ENCODE measurements at places on chromosomes 1 and 21.

DNA sequence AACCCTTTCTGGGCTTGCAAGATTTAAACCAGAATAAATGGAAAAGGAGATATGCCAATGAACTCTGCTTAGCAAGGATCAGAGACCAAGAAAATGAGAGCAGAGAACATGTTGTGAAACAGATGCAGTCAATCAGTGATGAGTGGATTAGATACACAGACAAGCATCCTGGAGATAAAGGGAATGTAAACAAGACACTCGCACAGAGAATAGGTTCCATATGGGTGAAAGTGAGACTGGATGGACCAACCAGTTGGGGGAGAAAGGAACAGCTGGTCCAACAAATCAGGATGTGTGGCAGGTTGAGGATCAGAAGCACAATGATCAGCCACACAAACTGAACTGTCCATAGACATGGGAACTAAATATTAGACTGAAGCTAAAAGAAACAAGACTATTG is 338.2 kb downstream of the ASTN1 start:
- no peak for DNase-seq

DNA sequence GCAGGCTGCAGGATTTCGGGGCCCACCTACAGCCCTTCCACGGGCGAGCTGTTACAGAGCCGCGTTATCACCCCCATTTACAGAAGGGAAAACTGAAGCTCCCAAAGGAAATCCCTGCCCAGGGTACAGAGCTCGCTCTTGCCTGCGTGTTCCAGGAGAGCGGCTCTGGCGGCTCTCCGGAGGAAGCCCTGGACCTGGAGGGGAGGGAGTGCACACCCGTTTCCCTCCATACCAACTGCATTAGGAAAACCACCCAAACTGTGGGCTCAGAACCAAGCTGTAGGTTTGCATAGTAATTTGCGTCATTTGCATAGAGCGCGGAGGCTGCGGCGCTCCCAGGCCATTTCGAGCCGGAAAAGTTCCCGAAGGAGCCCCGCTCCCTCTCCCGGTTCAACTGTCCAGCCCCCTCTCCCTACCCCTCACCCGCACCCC is 24.7 kb upstream of the ADGRB2 start:
- peak; percentile 76 for DNase-seq

DNA sequence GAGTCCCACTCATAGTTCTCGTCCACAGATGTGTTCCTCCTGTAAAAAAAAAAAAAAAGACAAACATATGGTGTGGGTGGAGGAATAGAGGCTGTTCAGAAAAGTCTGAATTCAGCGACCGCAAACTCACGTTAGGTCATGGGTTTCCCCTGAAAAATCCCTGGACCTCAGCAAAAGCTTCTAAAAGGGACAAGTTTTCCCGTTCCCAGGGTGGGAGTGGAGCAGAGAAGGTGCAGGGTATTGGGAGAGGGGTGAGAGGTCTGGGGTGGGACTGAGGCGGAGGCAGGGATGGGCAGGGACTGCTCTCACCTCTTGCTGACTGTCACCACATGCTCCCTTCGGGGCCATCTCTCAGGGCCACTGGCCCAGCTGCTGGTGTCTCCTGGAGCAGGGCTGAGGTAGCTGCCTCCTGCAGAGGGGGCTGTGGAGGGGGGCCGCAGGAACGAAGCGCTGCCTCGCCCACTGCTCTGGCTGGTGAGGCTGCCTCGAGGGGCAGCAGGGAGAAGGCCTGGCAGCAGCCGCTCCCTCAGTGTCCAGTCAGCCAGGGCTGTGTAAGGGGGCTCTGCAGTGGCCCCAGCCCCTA is 2.6 kb upstream of the TAGLN2 start:
- DNase-seq = no peak

GRCh38 chr1:208524376-208524775 is 280.2 kb upstream of the PLXNA2 start:
- DNase-seq = no peak

DNA sequence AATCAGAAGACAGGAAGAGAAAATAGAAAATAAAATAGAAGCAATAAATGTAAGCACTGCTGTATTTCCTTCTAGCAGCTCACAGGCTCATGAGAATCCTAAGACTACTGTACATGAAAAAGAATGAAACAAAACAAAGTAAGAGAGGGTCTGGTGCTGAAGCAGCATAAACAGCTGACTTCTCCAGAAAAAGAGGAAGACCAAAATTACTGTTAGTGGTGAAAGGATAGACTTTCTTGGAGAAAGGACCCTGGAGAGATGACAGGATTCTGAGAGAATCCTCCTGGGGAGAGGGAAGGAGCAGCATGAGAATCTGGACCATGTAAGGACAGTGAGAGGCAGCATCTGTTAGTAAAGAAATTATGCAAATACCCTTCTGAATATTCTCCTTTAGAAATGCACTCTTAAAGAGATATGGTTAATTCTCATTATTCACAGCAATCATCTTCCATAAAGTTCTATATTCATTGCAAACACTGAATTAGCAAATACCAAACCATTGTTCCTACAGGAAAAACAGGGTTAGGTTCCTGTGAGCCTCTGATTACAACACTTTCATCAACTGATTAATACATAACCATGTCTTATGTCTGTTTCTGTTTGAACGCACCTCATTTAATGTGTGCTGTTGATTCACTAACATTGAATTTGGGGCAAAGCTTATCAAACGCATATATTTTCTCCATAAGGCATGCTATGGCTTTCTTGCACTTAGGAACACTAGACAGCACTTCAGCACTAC is 17.0 kb downstream of the SLC25A24 start:
- DNase-seq = no peak

GRCh38 chr1:53308506-53308905 is 19.4 kb downstream of the LRP8 start:
- no peak for DNase-seq

GRCh38 chr1:43235451-43236121 is 34.2 kb upstream of the TMEM125 start:
- DNase-seq = no peak

DNA sequence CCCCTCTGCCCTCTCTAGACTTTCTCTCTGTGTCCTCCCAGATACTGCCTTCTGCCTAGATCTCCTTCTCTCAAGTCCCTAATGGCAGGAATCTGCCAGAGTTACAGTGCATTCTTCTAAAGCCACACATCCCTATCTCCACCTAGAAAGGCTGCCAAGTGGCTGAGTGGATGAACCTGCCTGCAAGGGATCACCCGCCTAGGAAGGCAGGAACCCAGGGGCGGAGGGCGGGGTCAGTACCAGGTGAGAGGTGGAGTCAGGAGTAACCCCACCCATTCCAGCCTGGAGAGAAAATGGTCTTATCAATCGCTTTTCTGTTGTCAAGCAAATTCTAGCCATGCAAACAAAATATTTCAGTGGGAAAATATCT is 60.8 kb downstream of the BCAR3 start:
- no peak for DNase-seq

DNA sequence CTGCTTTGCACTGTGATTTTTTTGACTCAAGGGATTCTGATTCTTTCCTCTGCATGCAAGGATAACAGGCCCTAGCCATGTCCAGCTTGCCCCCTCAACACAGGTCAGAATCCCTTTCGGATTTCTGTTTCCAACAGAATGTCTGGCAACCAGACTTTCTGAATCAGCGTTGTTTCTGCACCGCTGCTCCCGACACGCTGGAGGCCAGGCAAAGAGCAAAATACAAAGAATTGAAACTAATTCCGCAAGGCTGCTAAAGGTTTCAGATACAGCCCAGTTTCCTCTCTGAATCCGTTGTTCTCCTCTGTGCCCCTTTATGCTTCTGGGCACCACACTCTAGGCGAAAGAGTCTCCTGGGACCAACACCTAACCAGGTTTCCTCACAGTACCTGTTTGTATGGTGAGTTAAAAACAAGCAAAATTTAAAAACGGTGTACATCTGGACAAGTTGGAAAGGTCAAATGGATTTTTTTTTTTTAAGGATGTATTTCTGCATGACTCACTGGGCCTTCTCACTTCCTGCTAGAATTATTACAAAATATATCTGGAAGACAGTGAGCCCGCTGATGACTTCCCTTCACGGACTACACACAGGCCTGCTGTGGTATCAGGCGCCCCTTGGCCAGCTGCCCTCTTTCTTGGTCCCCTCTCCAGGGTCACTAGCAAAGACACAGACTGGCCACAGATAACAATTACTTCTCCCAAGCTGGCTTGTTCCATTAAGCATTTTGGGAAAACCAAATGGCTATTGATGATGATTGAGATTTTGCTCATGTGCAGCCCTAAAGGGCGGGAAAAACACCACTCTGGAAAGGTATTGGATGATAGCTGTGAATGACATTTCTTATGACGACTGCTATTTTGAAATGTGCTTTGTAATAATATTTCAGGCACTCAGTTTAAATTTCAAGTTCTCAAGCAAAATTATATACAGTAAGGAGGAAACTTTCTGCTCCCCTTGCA is 118.3 kb downstream of the TGFB2 start:
- no peak for DNase-seq

- no peak for DNase-seq
Observed at GRCh38 chr1:59083946-59084865, 212.7 kb upstream of the FGGY start.
